ENCODE measurements at places on chromosomes 5 and 9. TPM values are rescaled to one million over a fixed set of nuclear protein-coding genes. Genes with fewer than 3 reads are reported as not detected.

The CTXN3 gene
- total RNA-seq, result not detected

The ADGRD2 gene
- total RNA-seq, result not detected

The GHR gene
- total RNA-seq, result 15.3 TPM

The NSG2 gene
- not detected for total RNA-seq

The FBP1 gene
- total RNA-seq, result 2.8 TPM

The CYSRT1 gene
- not detected for total RNA-seq

The MZB1 gene
- 0.70 TPM for total RNA-seq

The MEIKIN gene
- not detected for total RNA-seq

The CENPH gene
- 4.3 TPM for total RNA-seq

The ANKRD34B gene
- total RNA-seq, result not detected

The SGCD gene
- 151 TPM for total RNA-seq

The ELAVL2 gene
- not detected for total RNA-seq

The TICAM2 gene
- 4.3 TPM for total RNA-seq

The STPG3 gene
- total RNA-seq, result 0.31 TPM

The ECPAS gene
- 91.0 TPM for total RNA-seq

The GABRA6 gene
- total RNA-seq, result not detected

The JAKMIP2 gene
- 0.88 TPM for total RNA-seq

The NEUROG1 gene
- total RNA-seq, result not detected

The GARIN3 gene
- not detected for total RNA-seq

The DDX4 gene
- total RNA-seq, result not detected

The GMCL2 gene
- total RNA-seq, result not detected

The IFNA21 gene
- total RNA-seq, result not detected

The SCGB3A1 gene
- total RNA-seq, result not detected

The CEL gene
- 9.7 TPM for total RNA-seq

The IFNA13 gene
- total RNA-seq, result not detected

The PDE8B gene
- 35.8 TPM for total RNA-seq

The OR1L8 gene
- not detected for total RNA-seq

The EXD3 gene
- total RNA-seq, result 9.6 TPM

The DMRT3 gene
- total RNA-seq, result not detected

The IRGM gene
- total RNA-seq, result not detected

The DMGDH gene
- total RNA-seq, result 4.3 TPM

The PCDHGA8 gene
- 4.5 TPM for total RNA-seq

The DIPK1B gene
- 40.8 TPM for total RNA-seq

The CARD6 gene
- 7.9 TPM for total RNA-seq

The MARCOL gene
- not detected for total RNA-seq

The DRD1 gene
- not detected for total RNA-seq

The SLC6A19 gene
- total RNA-seq, result not detected

The QRFP gene
- total RNA-seq, result not detected

The CFAP90 gene
- 0.24 TPM for total RNA-seq

The LCN15 gene
- total RNA-seq, result 1.3 TPM

The DPH7 gene
- total RNA-seq, result 17.8 TPM

The RHOBTB3 gene
- total RNA-seq, result 102 TPM

The ZNF782 gene
- total RNA-seq, result 2.9 TPM

The TGFBI gene
- total RNA-seq, result 55.4 TPM
